ENCODE measurements at places on chromosomes 1 and 21. TPM values are rescaled to one million over a fixed set of nuclear protein-coding genes. Genes with fewer than 3 reads are reported as not detected.
A peak's percentile ranks its signal among the peaks of the same experiment; 100 is the strongest.

NME7 gene
- total RNA-seq: 10.5 TPM

RIPK4 gene
- total RNA-seq: 0.27 TPM

FAM78B gene
- total RNA-seq: 0.27 TPM

DNAJC8 gene
- total RNA-seq: 21.5 TPM

DNA sequence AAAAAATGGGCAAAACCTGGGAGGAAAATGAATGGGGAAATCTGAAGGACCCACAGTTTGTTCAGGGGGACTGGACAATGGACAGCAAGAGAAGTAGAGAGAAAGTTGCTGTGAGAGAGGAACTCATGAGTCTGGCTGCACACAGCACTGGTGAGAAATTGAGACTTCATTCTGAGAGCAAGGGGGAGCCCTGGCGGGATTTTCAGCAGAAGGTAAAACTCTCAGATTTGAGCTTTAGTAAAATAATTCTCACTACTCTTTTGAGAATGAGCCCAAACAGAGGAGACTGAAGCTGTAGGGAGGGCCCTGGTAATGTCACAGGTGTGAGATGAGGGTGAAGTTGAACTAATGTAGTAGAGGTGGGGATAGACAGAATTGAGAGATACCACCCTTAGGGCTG is 438.6 kb downstream of the OMA1 start:
- DNase-seq: no peak

GRCh38 chr1:116154536-116154935 is 43.3 kb downstream of the MAB21L3 start:
- DNase-seq: no peak

DNA sequence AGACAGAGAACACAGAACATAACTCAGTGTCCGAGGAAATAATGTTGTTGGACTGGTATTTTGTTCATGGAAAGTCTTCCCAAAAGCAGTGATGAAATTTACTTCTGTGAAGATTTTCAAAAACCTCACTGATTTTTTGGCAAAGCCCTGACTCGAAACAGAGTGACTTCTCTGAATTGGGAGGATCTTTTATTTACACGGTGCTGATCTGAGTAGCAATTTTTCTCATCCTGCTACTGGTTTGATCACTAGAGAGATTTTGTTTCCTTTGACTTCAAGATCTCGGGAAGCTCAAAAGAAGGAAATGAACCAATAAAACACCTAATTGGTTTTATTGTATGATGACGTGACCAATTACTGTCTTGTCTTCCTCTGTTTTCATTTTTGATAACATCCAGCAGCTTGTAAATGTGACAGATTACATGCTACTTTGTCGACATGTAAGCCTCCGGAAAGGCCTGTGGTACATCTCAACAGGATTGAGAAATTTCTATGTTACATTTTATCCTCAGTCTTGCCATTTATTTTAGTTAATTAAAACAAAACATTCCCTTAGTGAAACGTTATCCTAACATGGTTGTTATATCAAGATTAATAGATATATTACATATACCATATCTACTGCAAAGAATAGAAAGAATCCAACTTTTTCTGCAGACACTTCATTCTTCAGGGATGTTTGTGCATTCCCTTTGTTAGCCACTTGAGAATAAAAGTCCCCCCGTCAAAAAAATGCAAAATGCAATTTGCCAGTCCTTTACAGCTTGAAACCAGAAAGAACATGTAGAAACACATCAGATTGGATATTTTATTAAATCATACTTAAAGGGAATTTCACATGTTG is 42.8 kb upstream of the IFI44L start:
- DNase-seq: no peak

DNA sequence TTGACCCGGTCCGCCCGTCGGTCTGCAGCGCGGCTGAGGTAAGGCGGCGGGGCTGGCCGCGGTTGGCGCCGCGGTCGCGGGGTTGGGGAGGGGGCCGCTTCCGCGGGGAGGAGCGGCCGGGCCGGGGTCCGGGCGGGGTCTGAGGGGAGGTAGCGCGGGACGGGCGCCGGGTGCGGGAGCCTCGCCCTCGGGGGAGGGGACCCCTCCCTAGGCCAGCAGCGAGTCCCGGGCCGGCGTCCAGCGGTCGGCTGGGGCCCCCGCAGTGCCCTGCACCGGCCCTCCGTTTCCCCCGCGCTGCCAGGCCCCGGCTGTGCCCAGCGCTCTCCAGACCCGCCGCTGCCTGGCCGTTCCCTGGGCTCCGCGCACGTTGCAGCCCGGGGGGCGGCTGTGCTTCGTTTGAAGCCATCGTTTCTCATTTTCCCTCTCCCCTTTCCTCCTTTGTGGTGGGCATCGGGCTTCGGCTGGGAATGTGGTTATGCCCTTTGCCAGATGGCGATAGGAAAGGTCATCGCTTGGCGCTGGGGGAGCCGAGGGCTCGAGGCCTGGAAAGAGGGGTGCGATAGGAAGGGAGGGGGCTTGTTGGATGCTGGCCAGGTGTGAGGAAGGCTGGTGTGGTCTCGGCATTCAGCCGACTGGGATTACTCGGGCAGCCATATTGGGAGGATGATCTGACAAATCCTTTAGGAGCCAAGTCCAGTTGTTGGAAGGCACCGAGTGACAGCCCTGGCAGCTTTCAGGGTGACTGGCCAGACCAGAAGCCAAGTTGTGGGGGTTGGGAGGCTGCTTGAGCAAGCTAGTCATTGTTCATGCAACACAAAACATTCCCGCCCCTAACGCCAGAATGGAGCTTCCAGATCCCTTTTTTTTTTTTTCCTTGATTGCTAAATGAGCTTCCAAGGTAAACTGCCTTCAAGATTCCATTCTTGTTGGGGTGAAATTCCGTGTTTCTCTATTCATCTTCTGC is 753 bp downstream of the KIF1B start:
- DNase-seq: no peak

DNA sequence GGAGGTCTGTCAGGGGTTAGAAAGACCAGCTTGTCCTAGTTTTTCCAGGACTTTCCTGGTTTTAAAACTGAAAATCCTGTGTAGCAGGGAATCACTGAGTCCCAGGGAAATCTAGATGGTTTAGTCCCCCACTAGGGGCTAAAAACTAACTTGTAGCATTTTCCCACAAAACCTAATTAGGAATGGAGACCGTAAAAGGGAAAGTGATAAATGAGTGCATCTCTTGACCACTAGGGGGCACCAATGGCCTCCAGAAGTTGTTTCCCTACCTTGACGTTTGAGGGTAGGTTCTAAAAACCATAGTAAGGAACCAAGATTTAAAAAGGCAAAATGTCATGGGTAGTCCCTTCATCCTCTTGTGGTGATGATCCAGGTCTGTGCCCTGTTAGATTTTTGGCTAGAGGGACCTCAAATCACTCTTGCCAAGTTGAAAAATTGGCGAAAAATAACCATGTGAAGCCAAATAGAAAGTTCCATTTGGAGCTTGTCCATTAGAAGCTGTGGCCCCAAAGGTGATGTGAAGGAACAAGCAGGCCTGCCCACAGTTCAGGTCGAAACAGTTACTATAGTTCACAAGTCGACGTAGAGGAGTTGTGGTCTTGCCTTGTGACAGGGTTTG is 24.5 kb downstream of the CLIC6 start:
- peak; percentile 66 for DNase-seq

DNA sequence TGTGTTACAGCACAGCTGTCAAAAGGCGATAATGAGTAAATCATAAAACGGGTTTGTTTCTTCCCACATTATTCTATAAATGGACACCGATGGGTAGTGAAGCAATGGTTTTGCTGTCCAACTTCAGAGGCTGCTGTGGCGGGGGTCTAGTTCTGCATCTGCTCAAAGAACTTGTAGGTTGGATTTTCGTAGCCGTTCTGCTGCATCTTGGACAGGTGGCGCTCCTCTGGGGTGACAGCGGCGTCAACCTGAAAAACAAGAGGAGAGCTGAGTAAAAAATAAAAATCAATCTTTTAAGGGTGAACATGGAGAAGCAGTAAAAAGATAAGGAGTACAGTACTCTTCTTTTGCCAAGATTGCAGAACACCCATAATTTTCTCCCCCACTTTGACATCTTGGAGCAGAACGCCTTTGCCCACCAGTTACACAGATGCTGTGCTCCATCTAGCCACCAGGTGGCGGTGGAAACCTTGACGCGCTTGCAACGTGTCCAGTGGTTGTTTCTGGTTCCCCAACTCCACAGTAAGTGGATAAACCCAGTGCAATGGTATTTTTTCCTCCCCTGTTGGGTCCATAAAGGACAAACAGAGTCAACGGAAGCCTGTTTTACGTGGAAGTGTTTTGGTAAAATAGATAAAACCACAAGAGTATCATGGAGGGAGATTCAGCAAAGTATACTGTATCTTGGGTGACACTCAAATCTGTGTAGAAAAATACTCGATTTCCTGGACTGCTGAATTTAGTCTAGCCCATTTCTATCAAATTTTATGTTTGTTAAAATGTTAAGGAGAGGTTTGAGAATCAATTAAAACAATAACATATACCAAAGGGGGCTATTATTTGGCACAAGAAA is 147.0 kb downstream of the GABPA start:
- peak; percentile 49 for DNase-seq

- no peak for DNase-seq
Observed at GRCh38 chr1:116825720-116826438, 71.6 kb downstream of the CD2 start.

- no peak for DNase-seq
Observed at GRCh38 chr1:62250126-62250726, 55.6 kb downstream of the L1TD1 start.

DNA sequence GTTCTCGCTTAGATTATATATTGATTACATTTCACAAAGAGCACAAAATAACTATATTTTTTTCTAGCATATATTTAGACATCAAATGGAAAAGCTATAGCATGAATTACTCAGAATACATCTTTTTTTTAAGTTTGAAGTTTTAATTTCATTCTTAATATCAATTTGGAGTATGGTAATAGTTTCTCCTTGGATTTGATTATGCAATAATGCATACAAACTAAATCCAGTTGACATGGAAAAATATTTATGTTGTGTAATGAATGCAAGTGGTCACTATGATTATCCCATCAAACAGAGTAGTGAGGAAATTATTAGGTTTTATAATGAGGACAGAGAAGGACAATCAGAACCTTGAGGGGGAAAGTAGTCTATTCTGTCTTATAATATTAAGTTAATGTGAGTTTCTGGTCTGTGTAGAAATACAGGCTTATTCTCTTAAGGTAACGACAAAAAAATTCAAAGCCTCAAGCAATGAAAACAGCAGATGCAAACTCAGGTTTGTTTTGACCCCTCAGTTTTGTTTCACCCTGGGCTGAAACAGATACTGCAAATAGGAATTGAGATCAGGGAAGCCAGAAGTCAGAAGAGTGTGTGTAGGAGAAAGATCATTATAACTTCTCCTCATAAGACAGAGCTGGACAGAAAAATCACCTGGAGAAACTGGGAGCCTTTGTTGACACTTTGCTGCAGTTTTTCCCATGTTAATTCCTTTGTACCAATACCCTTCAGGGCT is 23.7 kb downstream of the LRRC8B start:
- DNase-seq: no peak

GRCh38 chr1:204709021-204709420 is 23.5 kb upstream of the LRRN2 start:
- no peak for DNase-seq

Measured in hematopoietic multipotent progenitor cell (in vitro differentiated cells).